ENCODE measurements at places on chromosomes 4 and X.

DNA sequence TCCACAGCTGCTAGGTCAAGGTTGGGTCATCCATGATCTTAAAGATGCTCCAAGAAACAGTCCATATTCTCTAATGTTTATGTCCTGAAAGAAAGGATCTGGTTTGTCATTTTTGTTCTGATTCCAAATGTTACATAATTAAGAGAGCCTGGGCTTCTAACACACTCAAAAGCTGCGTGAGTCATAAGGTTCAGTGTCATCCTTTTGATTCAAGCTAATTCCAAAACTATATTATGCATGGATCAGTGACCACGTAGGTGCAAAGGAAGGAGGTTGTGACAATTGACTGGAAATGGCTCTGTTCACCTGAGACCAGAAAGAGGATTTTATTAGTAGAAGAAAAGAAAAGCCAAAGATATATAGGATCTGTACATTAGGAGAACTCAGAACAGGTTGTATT, 268.7 kb upstream of the GK2 start:
- DNase-seq: no peak

DNA sequence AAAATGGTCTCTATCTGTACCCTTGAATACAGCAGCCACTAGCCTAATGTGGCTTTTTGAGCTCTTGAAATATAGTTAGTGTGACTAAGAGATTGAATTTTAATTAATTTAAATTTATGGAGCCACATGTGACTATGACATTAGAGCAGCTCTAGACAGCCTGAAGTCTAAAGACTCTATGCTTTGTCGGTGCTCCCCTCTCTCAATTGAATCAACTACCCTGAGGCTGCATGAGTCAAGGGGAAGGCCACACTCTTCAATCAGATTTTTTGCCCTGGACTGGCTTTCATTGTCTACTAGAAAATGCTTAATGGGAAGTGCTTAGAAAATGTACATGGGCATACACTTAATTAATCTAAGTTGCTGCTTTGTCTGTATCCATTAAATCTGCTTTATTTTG, 11.7 kb downstream of the TLR7 start:
- DNase-seq: no peak

DNA sequence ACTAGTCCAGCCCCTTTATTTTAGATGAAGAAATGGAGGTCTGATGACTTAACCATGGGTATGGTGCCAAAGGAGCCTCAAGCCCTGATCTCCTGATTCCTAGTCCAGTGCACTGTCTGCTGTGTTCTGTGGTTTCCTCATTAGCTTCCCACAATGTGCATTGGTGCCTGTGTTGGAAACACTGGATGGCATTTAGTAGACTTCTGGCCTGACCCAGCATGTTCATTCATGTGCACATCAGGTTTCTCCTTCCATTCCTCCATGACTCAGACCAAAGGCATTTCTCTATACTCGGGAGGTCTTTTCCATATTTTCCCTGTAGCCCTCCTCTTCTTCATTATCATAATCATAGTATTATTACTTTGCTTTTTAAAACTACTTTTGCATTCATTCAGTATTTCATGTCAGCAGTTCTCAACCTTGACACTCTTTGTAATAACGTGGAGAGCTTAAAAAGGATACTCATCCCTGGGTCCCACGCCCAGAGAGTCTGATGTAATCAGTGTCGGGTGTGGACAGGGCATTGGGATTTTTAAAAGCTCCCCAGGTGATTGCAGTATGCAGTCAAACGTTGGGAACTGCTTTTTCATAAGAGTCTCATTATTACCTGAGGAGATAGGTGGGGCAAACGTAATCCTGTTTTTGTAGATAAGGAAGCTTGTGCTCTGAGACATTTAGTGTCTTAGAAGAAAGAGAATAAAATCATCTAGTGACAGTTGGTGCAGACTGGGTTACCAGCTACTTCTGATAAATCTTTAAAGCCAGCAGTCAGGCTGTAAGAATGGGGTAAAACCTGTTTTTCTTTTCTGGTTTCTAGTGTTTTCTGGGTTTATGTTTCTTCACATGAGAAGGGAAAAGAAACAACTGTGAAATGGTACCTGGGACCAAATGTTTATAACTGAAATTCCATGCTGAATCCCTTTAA, 40.9 kb upstream of the XK start:
- no peak for DNase-seq

GRCh38 chrX:32520789-32521188, 690.6 kb downstream of the DMD start:
- DNase-seq: no peak

- no peak for DNase-seq
Observed at GRCh38 chrX:42809569-42809968, 31.6 kb upstream of the PPP1R2C start.

- DNase-seq: no peak
Observed at GRCh38 chr4:48739560-48740019, 40.5 kb downstream of the FRYL start.

DNA sequence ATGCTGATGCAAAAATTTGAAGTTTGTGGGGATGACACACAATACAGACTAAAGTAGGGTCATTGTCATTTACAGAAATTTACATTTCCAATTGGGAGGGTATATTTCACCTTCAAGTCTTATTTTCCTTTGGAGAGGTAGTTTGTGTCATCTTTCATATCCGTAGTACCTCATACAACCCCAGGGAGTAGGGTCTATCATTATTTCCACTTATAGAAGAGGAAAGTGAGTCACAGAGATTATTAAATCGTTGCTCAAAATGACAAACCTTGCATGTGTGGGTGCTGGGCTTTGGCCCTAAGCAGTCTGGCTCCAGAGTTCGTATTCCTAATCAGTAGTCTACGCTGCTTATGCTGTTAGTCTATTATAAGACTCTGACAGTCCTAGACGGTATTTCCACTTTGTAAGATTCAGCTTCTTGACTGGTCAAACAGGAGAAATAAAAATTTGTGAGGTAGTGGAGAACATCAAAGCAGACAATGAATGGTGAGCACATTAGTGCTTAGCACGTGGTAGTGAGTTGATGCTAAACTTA, 516.5 kb downstream of the PCDH7 start:
- DNase-seq: no peak

DNA sequence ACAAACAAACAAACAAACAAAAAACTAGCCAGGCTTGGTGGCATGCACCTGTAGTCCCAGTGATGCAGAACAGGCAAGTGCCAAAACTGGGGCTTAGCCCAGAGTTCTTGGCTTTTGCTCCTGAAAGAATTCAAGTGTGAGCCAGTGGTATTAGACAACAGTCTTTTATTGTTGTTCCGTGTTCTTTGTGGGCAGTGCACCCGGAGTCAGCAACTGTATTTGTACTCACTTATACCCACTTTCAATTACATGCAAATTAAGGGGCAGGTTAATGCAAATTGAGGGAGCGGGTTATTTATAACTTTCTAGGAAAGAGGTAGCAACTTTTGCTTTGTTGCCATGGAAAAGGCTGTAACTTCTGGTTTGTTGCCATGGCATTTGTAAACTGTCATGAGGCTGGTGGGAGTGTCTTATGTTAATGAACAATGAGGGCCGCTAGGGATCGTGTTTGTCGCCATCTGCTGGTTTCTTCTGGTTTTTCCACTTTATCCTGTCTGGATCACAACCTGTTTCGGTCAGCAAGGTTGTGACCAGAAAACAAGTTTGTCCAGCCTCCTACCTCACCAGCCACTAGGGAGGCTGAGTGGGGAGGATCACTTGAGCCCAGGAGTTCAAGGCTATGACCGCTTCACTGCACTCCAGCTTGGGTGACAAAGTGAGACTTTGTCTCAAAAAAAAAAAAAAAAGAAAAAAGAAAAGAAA, 88.8 kb upstream of the ESX1 start:
- peak; percentile 2 for DNase-seq

GRCh38 chrX:64202808-64203325, 2.6 kb downstream of the AMER1 start:
- DNase-seq: no peak

DNA sequence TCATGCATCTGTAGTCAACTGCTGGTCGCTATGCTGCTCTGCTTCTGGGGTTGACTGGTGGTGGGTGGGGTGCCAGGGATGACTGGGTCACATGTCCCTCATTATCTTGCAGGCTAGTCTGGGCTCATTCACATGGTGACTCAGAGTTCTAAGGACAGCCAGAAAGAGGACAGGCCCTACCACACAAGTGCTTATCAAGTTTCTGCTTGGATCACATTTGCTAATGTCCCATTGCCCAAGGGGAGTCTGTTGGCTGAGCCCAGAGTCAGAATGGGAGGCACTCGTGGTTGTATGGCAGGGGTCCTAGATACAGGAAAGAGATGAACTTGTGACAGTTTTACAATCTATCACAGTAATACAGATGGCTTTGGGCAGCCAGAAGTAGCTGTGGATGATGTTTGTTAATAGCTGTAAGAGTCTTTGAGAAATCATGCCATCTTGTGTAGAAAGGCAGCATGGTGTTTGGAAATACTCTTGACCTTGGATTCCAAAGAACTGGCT, 221.3 kb downstream of the GPAT3 start:
- DNase-seq: no peak

GRCh38 chr4:148503681-148504080, 61.5 kb upstream of the NR3C2 start:
- DNase-seq: no peak

DNA sequence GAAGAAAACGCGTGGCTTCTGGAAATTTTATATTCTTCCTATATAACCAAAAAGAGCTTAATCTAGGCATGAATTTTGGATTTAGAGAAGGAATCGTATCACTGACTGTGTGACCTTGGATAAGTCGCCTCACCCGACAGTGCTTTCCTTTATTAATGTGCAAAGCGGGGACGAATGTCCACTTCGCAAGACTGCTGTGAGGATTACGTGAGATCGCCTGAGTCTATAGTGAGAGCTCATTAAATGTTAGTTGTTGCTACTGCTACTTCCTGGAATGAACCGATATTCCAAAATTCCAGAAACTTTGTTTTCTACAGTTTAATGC, 448 bp upstream of the TBC1D8B start:
- no peak for DNase-seq

- no peak for DNase-seq
Observed at GRCh38 chr4:154304679-154305078, 186.9 kb downstream of the DCHS2 start.

GRCh38 chrX:76987381-76987780, 459.8 kb upstream of the FGF16 start:
- no peak for DNase-seq

- DNase-seq: no peak
Observed at GRCh38 chrX:69489625-69490024, 14.5 kb upstream of the NALF2 start.

DNA sequence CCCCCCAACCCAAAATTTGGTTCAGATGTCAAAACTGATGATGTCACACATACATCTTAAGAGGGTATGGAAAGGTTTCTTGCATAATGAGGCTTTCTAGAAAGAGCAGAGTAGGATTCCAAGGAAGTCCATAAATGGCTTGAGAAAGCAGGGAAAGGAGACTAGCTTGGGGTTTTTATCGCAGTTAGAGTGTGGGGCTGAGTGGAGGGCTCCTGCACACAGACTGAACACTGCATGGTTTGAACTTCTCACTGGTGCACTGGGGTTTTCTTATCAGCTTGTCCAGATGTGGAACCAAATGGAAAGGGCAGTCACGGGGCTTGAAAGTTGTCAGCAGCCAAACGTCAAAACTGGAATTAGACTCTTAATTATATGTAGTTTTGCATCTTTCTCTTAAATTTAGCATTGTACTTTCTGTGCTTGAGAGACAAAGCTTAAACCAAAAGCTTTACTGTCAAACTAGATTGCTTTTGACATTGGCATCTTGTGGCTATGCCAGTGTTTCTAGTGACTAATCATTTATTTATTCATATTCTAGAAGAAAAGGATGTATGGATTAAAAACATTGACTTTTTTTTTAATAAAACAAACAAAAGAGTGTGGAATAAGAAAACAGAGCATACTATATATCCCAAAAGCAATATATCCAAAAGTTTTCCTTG, 78.3 kb upstream of the STIM2 start:
- no peak for DNase-seq

DNA sequence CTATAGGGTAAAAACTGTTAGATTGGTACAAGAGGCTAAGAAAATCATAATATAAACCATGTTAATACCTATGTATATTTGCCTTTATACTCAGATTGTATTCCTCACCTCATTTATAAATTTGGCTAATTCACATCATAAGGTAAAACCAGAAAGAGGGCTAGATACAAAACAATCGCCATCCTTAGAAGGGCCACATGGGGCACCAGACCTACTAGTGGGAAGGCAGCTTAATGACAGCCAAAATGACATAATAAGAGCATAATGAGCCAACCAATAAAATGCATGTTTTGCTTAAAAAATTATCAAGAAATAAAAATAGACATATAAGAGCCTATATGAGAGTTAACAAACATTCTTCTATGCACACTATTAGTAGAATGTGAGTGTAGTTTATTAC, 107.3 kb upstream of the PRDX4 start:
- DNase-seq: no peak

DNA sequence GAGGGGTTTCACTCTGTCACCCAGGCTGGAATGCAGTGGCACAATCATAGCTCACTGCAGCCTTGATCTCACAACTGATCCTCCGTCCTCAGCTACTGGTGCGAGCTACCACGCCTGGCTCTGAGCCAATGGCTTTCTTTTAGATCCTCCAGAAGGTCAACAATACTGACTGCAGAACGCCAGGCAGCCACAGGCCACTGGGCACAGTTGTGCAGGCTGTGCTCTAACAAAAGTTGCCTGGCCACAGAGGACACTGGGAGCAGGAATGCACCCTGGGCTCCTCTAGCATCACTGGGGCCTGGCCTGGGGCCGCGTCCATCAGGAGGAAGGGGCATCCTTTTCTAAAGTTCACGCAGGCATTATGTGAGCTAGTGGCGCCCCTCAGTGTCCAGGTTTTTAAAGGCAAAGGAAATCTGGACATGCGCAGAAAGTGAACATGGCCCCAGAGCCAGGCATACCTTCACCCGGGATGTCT, 14.9 kb upstream of the PORCN start:
- DNase-seq: no peak

DNA sequence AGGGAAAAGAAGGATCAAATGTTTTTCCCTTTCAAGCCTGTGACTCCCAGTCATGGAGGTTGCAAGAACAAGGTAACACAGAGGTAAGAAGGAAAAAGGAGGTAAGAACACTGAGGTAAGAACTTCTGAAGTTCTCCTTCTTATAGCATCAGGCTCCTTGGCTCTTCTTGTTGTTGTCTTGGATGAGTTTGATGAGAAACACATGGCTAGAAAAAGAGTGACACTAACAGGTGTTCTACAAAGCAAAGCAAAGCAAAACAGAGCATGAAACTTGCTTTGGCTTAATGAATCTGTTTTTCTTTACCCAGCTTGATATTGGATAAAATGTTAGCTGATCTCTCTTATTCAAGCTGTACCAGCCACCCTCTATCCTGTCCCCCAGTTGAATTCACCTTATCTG, 231.2 kb upstream of the F9 start:
- no peak for DNase-seq
